Stimulated activated CD8-positive, alpha-beta memory T cell treated with anti-CD3 and anti-CD28 coated beads, Interleukin-4, amount 100 ng/mL, for 1 hour (primary cell): ENCODE measurements at places on chromosomes 16 and 17.

DNA sequence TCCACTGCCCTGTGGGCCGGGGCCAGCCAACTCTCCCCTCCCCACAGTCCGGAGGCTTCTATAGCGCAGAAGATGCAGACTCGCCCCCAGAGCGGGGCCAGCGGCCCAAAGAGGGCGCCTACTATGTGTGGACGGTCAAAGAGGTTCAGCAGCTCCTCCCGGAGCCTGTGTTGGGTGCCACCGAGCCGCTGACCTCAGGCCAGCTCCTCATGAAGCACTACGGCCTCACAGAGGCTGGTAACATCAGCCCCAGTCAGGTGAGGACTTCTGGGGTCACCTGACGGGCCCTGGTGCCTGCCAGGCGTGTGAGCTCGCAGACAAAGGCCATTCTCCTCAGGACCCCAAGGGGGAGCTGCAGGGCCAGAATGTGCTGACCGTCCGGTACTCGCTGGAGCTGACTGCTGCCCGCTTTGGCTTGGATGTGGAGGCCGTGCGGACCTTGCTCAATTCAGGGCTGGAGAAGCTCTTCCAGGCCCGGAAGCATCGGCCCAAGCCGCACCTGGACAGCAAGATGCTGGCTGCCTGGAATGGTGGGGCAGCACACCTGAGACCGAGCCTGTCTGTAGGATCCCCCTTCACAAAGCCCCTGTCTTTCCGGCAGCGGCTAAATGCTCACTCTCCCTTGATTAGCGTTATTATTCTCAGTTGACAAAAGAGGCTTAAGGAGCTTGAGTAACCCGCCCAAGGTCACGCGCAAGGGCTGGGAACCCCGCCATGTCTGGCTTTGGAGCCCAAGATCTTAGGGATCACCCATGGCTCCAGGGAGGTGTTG, 3.9 kb downstream of the SPATA20 start:
- no peak for DNase-seq

DNA sequence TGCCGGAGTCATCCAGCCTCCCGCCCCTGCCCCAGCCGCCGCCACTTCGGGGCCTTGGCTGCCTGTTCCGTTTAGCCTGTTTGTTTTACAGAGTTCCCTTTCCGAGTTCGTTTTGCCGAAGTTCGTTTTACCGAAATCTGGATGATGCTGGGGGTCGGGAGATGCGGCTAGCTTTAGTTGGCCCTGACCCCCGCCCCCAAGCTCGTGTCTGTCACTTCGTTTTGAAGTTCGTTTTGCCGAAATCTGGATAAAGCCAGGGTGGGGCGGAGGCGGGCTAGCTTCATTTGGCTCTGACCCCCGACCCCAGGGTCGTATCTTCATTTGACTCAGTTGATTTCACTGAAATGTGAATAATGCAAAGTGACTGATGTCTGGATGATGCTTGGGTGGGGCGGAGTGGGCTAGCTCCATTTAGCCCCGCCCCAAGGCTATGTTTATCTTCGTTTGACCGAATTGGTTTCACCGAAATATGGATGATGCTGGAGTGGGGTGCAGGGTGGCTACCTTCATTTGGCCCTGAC, 591 bp downstream of the PSMD7 start:
- no peak for DNase-seq

DNA sequence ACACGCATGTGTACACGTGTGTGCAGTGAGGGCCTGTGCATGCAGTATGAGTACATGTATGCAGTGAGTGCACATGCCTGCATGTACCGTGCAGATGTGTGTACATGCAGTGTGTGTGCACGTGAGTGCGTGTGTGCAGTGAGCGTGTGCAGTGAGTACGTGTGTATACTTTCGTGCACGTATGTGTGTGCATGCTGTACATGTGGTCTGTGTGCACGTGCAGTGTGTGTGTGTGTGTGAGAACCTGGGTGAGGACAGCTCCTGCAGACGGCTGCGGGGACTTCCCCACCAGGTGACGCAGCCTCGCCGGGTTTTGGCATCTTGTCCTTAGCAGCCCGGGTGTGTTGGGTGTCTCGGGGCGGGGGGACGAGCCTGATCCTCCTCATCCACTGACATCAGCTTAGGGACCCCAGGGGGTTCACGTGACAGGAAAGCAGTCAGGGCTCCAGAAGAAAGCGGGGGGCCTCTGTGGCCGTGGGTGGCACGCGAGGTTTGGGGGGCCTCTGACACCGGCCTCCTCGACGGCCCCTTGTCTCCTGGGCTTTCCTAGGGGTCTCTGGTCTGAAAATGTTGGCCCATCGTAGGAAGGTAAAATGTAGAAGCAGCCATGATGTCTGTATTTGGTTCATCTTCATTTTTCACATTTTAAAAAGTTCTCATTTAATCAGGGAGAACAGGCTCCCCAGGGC, 119.6 kb upstream of the ZNF750 start:
- no peak for DNase-seq

GRCh38 chr17:47704736-47705135, 10.8 kb downstream of the TBKBP1 start:
- DNase-seq: no peak

DNA sequence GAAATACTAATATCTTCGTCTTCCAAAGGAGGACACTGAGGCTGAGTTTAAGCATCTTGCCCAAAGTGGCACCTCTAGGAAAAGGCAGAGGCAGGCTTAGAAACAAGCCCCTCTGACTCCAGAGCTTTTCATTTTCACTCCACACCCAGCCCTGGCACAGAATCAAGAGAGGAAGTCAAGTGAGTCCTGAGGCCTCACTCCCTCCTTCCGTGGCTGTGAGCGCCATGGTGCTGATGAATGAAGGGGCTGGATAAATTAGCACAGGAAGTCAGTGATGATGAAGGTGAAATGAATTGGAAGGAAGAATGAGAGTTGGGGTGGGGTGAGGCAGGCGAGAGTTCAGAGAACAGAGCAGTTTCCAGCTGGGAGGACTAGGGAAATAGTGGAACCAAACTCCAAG, 179.3 kb downstream of the TMEM132E start:
- DNase-seq: no peak

GRCh38 chr17:8503368-8503767, 67.7 kb downstream of the NDEL1 start:
- DNase-seq: no peak

GRCh38 chr17:48790607-48791127, 26.4 kb downstream of the TTLL6 start:
- DNase-seq: no peak

- no peak for DNase-seq
These were observed 540 bp upstream of the RPL38 start for GRCh38 chr17:74202938-74203337.

DNA sequence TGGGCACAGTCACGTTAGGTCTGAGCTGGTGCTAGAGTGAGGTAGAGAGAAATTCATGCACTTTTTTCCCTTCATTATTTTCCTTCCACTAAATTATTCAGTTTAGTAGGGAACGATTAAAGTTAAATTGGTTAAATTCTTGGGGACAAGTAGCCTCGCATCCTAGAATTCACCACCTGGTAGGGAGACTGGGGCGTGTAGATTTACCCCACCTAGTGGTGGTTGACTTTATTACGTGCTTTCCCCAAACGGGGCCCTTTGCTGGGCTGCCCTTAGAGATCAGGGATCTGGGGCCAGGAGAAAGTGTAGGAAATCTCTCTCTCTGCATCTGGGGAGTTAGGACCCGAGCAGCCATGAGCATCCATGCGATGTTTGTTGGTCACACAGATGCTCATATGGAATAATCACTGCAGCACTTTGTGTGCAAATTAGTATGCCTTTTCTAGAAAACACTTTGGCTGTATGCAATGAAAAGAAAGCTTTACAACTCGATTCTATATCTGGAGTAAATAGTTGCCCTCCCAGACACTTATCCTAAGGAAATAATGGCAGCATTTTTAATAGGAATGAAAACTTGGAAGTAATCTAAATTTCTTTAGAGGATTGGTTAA, 107.0 kb downstream of the PLCG2 start:
- DNase-seq: no peak

DNA sequence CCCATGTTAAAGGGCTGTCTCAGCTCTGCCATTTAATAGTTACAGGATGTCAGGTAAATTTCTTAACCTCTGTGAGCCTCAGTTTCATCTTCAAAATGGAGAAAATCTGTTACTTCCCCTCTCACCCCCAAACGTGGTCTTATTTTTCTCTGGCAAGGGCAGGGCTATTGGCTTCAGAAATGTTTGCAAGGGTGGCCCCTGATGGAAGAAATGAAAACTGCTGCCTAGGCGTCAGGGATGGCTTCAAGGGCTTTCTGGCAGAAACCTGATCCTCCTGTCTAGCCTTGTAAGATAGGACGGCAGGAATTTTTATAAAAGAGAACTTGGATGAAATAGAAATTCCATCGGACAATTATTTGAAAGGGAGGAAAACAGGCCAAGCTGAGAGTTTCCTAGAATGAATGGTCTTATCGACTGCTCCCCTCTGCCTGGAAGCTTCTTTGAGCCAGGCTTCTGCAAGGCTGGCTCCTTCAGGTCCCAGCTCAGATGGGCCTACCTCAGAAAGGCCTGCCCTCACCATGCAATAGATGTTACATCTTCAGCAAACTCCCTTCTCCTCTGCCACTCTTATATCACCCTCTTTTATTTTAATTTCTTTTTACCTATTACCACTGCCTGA, 43.0 kb upstream of the TANGO6 start:
- DNase-seq: no peak

- no peak for DNase-seq
These were observed 469 bp downstream of the AMZ2 start for GRCh38 chr17:68248199-68248825.

- no peak for DNase-seq
These were observed 5.3 kb downstream of the DOC2A start for GRCh38 chr16:30005341-30006094.

DNA sequence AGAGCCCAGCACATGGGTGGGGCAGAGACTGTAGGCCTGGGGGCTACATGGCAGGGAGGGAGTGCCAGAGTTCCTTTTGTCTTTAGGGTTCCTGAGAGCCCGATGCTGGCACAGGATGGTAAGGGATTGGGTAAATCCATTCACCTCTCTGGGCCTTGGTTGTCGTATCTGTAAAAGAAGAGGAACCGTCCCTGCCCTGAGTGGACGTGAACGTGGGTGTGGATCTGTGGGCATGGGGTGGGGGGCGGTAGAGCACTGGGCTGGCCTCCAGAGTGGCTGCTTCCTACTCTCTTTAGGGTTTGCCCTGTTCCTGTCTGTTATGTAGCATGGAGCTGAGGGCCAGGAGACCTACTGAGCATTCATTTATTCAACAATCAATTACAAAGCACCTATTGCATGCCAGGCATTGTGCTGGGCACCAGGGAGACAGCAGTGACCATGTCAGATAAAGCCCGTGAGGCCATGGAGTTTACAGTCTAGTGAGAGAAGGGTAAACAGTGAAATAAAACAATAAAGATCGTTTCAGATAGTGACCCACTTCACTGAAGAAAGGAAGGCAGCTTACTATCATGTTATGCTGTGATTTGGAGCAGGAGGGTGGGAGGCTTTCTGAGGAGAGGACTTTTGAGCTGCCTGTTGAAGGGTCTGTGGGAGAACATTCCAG, 13.1 kb upstream of the TCAP start:
- DNase-seq: no peak

DNA sequence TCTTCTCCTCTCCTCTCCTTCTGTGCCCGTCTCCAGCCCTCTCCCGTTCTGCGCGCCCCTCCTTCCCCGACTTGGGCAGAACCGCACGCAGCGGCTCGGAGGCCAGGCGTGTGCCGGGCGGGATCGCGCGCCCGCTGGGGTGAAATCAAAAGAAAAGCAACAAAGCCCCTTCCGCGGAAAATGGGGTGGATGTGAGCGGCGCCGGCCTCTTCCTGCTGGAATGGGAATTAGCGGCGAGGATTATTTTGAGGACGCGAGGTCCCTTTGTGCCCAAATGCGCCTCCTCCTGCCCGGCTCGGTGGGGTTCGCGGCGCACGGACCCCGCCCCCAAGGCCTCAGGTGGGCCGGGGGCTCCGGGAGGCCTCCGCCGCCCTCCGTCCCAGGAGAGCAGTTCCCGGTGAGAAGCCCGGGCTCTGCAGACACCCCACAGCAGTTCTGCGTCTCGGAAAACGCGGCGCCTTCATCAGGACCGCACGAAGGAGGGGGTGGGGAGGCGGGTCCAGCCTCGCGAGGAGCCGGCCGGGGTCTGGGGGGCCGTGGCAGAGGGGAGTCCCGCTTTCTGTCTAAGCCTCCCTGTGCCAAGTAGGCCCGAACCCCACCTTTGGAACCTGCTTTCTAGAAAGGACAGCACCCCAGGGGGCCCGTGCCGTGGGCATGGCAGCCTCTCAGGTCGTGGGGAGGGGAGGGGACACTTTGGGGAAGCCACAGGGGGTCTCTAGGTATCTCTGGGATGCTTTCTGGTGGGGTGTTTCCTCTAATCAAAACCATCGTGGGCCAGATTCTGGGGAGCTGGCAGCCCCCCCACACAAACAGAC, 91.0 kb upstream of the CBX4 start:
- DNase-seq: no peak

DNA sequence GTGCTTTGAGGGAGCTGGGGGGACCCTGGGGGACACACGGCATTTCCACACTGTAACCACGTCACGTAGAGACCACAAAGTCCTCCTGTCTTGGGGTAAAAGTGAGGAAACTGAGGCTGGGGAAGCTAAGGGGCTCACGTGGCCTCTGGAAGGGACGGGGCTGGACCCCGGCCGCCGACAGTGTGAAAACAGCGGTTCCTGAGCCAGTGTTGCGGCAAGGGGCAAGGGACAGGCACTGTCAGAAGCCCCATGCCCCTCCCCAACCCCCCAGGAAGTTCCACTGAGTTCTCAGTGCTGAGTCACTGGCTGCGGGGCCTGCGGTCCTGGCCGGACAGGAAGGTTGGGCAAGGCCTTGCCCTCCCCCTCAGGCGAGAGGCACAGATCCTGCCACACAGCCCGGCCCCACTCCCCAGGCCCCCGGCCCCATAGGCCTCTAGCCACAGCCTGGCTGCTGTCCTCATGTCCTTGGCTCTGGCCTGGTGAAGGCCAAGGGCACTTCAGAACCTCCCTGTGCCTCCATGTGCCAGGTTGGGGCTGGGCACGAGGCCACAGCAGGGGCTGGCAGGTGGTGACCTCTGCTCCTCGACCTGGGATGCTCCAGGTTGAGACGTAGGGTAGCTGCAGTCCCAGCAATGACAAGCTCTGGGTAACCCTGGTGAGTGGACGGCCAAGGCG, 5.0 kb upstream of the CCDC57 start:
- no peak for DNase-seq

GRCh38 chr17:79084291-79085153, 9.9 kb downstream of the ENGASE start:
- DNase-seq: no peak

- DNase-seq: no peak
These were observed 3.1 kb upstream of the WSCD1 start for GRCh38 chr17:6067060-6067459.

- DNase-seq: peak; percentile 76
These were observed 10.6 kb upstream of the AURKB start for GRCh38 chr17:8220783-8221662.

DNA sequence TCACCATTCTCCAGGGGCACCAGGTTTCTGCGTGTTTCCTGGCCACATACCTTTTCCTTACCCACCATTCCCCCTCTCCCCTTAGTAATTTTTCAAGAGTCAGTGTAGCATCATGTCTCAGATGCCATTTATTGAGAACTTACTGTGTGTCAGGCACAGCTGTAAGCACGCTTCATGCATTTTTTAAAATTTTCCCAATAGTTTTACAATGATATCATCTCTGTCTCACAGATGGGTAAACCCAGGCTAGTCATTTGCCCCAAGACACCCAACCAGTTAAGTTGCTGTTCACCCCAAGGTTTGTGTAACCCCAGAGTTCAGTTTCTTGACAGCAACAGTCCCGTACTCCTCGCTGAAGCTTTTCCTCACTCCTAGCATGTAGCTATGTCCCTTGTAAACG, 56.4 kb upstream of the IRX3 start:
- DNase-seq: no peak

GRCh38 chr17:66025551-66025950, 166.4 kb downstream of the CEP112 start:
- DNase-seq: no peak
